ENCODE measurements at places on chromosomes 11 and 22. TPM values are rescaled to one million over a fixed set of nuclear protein-coding genes. Genes with fewer than 3 reads are reported as not detected.

- DNase-seq = no peak
These were observed 5.8 kb upstream of the MS4A14 start for GRCh38 chr11:60390419-60390818.

- no peak for DNase-seq
These were observed 24.2 kb upstream of the UCP3 start for GRCh38 chr11:74033046-74033445.

DNA sequence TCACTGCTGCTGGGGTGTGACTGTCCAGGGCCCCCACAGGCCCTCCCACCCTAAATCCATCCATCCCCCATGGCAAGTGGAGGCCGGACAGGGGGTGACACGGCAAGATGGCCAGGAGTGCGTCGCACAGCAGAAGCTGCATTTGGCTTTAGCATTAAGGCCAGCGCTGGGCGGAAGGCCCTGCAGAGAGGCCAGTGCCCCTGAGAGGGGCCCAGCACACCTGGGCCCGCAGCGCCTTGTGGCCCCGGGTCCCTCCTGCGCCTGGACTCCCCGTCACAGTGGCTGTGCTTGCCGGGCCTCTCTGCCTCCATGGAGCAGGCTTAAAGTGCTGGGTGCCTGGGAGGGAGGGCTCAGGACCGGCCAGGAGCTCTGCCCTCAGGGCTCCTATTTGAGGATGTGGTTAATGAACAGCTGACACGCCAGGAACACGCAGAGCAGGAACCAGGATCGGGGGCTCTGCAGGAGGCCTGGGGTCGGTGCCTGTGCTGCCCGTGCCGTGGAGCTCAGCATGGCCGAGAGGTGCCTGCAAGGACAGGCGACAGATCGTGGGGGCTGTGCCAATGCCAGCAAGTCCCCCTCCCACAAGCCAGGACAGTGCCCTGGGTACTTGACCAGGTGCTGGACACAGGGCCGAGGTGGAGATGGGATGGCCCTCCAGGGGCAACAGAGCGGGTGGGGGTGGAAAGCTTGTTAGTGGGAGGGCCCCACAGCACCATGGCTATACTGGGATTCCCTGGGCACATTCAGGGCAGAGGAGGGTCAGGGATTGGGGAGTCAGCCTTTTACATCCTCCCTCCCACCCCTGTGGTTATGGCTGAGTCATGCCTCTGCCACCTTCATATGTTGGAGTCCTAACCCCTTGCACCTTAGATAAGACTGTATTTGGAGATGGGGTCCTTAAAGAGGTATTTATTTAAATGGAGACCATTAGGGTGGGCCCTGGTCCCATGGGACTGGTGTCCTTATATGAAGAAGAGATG is 30.9 kb upstream of the CARS1 start:
- peak; percentile 30 for DNase-seq

GLYAT gene
- 3.6 TPM for total RNA-seq

CHRNA10 gene
- total RNA-seq = 0.45 TPM
